Activated CD4-positive, alpha-beta memory T cell treated with anti-CD3 and anti-CD28 coated beads for 36 hours (primary cell): ENCODE measurements at places on chromosomes 5 and 9.

GRCh38 chr5:180670586-180671359 is 21.4 kb upstream of the FLT4 start:
- DNase-seq, result peak; percentile 69

DNA sequence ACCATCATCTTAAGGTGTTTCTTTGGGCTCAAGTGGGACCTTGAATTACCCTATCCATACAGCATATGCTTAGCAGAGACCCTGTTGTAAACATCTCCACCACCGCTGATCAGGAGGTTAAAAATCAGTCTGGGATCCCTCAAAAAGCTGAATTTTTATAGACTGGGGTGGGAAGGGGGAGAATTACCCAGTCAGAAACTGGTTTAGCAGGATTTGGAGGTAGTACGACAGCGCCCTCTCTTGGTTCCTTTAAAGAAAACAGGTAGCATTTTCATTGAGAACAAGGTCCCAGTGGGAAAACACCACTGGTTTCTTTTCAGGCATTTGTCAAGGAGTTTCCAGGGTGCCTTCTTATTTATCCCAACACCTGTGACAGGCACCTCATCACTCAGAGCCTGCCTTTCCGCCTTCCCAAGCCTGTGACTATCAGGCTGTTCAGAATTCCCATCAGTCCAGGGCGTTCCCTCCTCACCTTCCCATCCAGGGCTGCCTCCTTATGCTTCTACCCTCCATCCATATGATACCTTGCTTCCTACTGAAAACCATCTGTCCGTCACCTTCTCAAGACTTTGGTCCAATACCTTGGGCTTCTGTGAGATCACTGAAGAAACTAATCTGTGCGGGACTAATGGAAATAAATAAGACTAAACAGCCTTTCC is 203.8 kb upstream of the RAI14 start:
- DNase-seq, result no peak

DNA sequence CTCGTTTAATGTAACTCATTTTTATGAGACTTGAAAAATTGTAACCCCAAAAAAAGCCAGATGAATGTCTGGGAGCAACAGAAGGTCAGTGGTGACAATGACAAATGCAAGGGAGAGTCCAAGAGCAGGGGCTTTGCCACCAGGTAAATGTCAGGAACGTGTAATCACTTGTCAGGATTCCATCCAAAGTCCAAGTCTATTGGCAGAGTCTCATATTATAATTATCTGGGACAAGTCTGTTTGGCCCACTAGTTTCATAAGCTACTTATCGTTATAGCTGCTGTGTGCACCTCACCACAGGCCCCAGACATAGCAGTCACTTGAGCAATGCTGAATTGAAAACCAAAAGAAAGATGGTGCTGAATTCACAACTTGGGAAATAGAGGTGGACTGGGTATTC is 180.8 kb downstream of the DNAH5 start:
- DNase-seq, result no peak

- DNase-seq, result no peak
Measured at GRCh38 chr5:35789732-35790456, 66.8 kb upstream of the IL7R start.

DNA sequence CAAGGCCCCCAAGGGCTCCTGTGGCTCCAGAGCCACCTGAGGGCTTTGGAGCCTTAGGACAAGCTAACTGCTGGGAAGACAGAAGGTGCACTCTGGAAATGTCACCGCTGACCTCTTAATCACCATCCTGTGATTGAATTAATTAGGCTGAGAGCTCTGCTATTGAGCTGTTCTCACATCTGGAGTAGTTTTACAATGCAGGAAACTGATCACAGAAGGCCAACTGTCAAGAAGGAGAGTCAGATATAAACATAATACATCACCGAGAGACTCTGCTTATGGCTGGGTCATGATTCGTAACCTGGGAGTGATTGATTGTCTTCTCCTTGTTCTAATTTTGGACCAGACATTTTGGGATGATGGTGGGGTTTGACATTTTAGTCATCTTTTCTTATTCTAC is 226.1 kb downstream of the SLIT3 start:
- DNase-seq, result no peak

DNA sequence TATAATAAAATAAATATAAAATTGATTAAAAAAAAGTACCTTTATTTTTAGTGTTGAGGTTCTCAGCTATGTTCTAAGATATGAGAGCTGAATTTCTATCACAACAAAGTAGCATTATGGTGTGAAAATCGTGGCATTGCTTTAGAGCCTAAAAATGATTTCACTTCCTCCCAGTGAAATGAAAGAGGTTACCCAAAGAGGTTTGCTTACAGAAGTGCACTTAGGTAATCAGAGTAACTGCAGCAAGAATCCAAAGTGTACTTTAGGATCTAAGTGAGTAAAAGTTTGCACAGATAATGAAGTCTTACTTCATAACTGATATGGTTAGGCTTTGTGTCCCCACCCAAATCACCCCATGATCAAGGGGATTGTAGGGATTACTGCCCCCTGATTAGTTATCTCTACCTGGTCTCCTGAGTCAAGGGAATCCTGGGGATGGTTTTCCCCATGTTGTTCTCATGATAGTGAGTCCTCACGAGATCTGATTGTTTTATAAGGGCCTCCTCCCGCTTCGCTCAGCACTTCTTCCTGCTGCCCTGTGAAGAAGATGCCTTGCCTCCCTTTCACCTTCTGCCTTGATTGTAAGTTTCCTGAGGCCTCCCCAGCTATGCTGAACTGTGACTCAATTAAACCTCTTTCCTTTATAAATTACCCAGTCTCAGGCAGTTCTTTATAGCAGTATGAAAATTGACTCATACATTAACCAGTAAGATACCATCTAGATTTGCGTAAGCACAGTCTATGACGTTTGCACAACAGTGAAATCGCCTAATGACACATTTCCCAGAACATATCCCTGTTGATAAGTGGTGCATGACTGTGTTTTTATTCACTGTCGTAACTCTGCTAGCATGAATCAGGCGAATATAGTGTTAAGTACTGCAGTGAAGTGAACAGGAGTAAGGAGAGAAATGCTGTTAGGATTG is 40.3 kb upstream of the LRRC70 start:
- peak; percentile 27 for DNase-seq

- DNase-seq, result no peak
Measured at GRCh38 chr5:11084111-11084510, 323.1 kb upstream of the DAP start.

GRCh38 chr9:109901201-109901600 is 121.2 kb downstream of the PALM2AKAP2 start:
- no peak for DNase-seq

GRCh38 chr5:172052450-172053236 is 46.2 kb upstream of the FBXW11 start:
- DNase-seq, result no peak

- no peak for DNase-seq
Measured at GRCh38 chr5:73814233-73814846, 188.3 kb downstream of the ARHGEF28 start.
